ENCODE measurements at places on chromosomes 1 and 21.
A peak's percentile ranks its signal among the peaks of the same experiment; 100 is the strongest.

DNA sequence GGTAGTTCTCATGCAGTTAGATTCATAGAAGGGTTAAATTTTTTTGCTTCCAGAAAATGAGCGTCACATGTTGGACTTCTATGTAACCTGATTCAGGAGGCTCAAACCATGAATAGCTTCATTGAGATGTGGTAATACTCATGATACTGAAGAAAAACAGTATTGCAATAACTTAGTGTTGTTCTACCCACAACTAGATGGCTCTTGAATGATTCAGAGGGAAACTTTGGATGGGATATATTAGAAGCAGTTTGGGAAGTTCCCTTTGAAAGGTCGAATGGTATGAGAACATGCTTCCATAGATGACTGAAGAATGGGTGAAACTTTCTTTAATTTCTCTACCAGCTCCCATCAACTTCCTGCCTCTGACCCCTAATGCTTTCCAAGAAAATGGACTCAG is 211.7 kb upstream of the PTGFR start:
- DNase-seq: no peak

DNA sequence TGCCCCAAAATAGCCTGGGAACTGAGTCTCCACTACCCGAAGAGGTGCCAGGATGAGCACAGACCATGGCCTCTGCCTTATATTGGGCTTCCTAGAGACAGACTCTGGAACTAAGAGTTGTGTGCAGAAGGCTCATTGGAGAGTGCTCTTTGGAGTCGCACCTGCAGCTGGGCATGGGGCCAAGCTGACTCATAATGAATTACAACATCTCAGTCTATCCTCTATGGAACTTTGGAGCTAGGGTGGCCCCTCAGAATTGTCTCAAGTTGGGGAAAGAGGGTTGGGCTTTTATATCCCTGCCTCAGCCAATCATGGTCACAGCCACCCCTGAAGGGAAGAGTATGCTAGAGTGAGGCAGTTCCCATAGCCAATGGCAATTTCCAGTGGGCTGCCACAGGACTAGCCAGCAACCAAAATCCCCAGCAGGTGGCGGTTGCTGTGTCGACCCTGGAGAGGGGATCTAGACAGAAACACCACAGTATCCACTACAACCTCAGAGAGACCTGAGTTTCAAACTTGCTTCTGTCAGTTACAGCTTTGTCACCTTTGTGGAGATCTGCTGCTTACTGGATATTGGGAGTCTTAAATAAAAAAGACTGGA is 93.8 kb downstream of the DMRTA2 start:
- no peak for DNase-seq

DNA sequence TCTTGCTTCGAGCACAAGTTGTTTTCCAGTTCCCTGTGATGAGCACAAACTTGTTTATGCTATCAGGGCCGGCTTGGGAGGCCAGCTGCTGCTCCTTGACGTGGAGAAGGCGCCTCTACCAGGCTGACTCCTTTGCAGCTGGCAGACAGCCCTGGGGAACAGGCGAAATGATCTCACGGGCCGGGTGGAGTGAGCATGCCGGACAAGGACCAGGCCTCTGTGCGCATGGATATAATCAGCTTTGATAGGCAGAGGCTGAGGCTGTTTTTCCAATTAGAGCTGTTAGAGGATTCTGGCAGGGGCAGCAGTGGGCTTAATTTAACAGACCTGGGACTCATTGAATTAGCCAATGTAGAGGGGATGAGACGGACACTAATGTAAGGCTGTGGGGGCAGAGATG is 38.9 kb downstream of the FAM163A start:
- DNase-seq: no peak

- no peak for DNase-seq
These were observed 41.6 kb upstream of the STUM start for GRCh38 chr1:226506921-226507320.

GRCh38 chr1:211944733-211945500 is 90.4 kb downstream of the INTS7 start:
- DNase-seq: no peak

GRCh38 chr1:109933856-109934711 is 23.4 kb downstream of the CSF1 start:
- peak; percentile 63 for DNase-seq

DNA sequence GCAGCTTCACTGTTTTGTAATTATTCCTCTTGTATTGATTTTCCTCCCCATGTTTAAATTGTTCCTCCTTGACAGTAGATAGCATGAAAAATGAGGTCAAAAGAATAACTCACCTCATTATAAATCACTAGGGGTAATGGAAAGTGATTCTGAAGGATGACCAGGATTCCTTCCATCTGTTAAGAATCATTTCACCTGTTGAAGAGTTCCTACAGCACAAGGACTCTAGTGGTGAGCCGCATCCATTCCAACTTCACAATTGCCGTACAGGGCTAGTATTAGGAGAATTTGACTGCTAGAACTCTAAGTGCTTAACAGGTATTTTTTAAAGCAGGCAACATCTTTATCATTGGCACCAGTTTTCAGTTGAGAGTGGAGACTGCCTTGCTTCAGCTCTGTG is 13.7 kb downstream of the PPP1R12B start:
- no peak for DNase-seq

- no peak for DNase-seq
These were observed 42.8 kb upstream of the ENAH start for GRCh38 chr1:225695578-225696337.

GRCh38 chr1:160186246-160186645 is 4.1 kb upstream of the CASQ1 start:
- no peak for DNase-seq

GRCh38 chr1:229191066-229191674 is 79.7 kb upstream of the RAB4A start:
- no peak for DNase-seq

GRCh38 chr21:42214921-42215320 is 4.0 kb upstream of the ABCG1 start:
- DNase-seq: no peak

DNA sequence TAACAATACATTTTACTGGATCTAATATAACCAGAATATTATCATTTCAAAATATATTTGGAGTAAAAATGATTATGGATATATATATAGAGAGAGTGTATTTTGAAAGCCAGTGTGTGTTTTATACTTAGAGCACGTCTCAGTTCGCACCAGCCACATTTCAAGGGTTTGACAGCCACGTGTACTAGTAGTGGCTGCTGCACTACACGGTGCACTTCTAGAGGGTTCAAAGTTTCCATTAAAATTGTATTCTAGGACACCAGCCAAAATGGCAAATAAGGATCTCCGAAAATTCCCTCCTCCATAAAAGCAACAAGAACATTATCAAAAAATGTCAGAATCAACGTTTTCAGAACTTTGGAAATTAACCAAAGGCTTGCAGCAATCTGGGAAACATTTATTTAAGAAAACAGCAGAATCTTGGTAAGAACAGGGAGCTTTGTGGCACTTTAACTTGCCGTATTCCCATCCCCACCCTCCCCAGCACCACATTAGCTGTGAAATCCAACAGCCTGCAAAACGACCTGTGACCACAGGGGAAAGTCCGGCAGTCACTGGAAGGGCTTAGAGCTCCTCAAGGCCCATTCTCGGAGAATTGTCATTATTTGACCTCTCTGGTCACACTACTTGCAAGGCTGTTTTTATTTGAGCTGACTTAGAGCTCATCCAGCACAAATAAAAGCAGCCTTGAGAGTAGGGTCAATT is 33.5 kb upstream of the MRPS6 start:
- no peak for DNase-seq

DNA sequence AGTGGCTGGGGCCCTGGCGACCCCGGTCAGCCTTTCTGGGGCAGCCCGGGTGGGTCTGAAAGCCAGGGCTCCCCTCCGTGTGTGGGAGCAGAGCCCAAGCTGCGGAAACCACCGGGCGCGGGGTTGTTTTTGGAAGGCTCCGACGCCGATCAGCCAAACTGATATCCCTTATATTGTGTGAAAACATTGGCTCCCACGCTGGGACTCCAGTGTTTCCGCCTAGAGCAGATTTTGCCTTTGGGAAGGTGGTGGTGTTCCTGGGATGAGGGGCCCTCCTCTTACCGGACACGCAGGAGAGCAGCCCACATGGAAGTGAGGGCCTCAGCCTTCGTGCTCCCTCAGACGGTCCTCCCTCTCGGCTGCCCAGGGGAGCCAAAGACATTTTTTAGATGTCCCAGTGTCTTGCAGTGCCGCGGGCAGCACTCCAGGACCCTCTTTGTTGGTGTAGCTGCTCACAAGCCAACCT is 54.3 kb downstream of the NGF start:
- no peak for DNase-seq

DNA sequence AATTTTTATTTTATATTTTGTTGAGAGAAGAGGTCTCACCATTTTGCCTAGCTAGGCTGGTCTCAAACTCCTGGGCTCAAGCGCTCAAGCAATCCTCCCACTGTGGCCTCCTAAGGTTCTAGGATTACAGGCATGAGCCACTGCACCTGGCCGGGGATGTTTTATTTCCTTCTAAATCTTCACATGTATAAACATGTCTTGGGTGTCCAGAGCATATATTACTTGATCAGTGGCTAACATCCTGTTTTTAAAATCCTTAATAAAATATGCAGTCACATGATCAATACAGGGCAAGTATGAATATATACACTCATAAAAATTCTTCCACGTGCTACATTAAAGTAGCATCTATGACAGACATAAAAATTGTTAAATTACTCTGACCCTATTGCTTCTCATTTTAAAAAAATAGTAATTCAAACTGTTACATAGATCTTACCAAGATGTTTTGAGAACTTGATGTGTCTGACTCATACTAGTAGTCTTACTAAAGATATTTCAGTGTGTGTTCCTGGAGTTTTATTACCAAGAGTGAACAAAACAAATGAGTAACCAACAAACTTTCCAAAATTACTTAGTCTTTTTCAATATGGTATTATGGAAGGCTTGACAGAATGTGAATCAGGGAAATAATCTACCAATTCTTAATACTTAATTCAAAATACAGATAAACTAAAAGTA is 222.5 kb downstream of the SLC45A1 start:
- no peak for DNase-seq

GRCh38 chr1:22709227-22709626 is 1.4 kb upstream of the EPHB2 start:
- DNase-seq: no peak

DNA sequence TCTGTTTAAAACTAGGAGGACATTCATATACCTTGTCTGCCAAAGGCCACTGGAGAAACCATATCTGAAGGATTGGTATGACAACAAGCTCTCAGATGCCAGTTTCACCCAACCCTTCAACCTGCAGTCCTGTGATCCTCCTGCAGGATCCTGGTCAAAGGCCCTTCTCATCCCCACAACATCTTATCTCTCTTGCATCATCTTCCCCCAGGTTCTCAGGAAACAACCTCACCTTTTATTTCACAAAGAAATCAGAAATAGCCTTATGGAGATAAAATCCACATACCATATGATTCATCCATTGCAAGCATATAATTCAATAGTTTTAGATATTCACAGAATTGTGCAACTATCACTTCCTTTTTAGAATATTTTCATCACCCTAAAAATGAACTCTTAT is 104.0 kb upstream of the DSCAM start:
- DNase-seq: no peak

- no peak for DNase-seq
These were observed 165.4 kb upstream of the KCNK2 start for GRCh38 chr1:214917081-214917635.

DNA sequence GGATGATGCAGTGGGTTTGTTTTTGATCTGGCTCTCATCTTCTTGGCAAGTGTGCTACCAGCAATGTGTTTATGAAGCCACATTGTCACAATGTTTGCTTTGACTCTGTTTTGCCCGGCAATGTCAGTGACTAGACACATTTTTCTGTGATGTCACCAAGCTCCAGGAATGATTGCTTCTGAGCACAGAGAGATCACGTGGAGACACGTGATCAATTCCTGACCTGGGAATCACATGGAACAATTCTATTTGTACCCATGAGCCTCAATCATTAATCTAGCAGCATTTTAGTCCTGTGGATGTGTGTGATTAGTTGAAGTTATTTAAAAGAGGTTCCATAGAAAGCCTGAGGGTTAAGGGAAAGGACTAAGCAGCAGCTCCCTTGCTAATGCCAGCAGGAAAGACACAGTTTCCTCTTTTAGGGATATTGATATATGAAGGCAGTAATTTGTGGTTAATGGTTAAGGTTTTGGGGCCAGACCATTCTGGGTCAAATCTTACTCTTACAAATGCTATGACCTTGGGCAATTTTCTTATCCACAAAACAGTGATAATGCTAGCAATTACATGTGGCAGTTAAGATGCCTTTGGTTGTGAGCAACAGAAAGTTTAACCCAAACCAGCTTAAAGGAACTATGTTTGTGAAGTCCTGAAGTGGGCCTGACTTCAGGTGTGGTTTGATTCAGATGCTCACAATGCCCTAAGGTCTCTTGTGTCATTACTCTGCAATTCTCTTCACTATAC is 59.0 kb downstream of the FASLG start:
- DNase-seq: no peak

DNA sequence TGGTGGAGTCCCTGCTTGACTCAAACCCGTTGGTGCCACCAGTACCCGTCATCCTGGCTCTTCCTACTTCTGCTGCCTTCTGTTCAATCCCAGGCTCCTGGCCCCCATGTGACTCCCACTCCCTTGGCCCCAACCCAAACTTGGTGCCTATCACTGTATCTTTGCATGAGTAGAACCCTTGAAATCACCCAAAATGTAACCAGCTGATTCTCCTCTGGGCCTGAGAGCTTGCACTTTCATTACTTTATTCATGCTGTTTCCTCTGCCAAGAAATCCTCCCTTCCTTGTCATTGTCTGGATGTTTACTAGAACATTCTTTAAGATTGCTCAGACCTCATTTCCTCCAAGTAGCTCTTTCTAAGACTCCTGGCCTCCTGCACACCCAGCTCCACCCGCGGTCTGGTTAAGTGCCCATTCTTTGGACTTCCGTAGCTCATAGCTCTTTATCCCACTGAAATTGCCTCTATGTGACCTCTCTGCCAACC is 15.7 kb downstream of the PTAFR start:
- DNase-seq: no peak

DNA sequence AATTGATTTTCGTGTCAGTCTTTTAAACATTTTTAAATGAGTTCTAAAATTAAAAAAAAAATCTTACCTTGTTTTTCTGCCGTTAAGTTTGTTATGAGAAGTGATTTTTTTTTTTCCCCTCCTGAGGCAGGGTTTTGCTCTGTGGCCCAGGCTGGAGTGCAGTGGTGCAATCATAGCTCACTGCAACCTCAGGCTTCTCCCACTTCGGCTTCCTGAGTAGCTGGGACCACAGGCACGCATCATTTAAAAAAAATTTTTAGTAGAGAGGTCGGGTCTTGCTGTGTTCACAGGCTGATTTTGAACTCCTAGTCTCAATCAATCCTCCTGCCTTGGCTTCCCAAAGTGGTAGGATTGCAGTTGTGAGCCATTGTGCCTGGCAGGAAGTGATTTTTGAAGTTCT is 41.1 kb downstream of the MTR start:
- DNase-seq: no peak

- no peak for DNase-seq
These were observed 38.2 kb downstream of the CACNA1S start for GRCh38 chr1:201074018-201074417.
